ENCODE measurements at places on chromosomes 6 and 20. TPM values are rescaled to one million over a fixed set of nuclear protein-coding genes. Genes with fewer than 3 reads are reported as not detected.

TAF11 gene
- 41.5 TPM for total RNA-seq

LINC00237 gene
- not detected for total RNA-seq

MMP24 gene
- total RNA-seq: not detected

SAPCD1 gene
- 66.8 TPM for total RNA-seq

CARMIL1 gene
- total RNA-seq: 40.1 TPM

APCDD1L gene
- total RNA-seq: not detected

MACROD2 gene
- total RNA-seq: 4.5 TPM

LAMA2 gene
- total RNA-seq: not detected

SS18L1 gene
- 17.7 TPM for total RNA-seq

CPXM1 gene
- 0.15 TPM for total RNA-seq

HCRTR2 gene
- not detected for total RNA-seq

HLA-DRA gene
- total RNA-seq: 585 TPM

CCN6 gene
- not detected for total RNA-seq

ARMH2 gene
- total RNA-seq: not detected

TMEM74B gene
- not detected for total RNA-seq

AGER gene
- total RNA-seq: 29.9 TPM

GDAP1L1 gene
- not detected for total RNA-seq

TFAP2C gene
- total RNA-seq: not detected
